Stimulated activated naive CD8-positive, alpha-beta T cell treated with anti-CD3 and anti-CD28 coated beads, Interleukin-15, amount 100 ng/mL, for 72 hours (primary cell): ENCODE measurements at places on chromosomes 1 and 21.

DNA sequence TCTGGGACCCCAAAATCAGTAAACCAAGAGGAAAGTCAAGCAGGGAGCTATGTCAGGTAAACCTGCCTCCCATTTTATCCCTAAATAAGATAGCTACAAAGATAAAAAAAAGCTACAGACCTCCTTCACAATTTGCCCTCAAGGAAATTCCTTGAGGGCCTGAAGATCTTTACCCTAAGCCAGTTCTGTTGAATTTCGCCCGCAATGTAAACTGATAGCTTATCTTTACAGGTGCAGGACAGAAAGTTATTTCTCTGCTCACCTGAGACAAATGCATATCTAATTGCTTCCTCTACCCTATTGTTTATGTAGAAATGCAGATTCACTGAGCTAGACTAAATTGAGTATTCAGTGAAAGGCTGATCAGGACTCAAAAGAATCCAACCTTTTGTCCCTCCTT, 153.4 kb upstream of the CHRM3 start:
- DNase-seq, result no peak

GRCh38 chr1:29394521-29395225, 158.4 kb downstream of the PTPRU start:
- DNase-seq, result no peak

GRCh38 chr21:38714999-38715398, 90.7 kb upstream of the ETS2 start:
- DNase-seq, result no peak

GRCh38 chr1:29397256-29397590, 160.9 kb downstream of the PTPRU start:
- DNase-seq, result no peak

DNA sequence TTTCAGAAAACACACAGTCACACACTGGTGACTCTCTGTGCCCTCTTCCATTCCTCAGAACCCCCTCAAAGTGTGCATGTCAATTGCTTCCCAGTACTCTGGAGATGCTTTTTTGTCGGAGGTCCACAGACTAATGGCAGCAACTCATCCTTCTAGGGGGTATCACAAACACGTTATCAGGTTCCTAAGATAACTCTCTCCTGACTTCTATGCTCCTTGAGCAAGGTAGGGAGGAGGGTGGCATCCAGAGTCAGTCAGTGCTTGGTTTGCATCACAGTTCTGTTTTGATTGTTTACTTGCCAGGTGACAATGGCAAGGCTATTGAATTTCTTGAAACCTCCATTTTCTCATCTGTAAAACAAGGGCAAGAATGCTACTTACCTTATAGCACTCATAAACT, 39.4 kb upstream of the DYNLT5 start:
- no peak for DNase-seq

DNA sequence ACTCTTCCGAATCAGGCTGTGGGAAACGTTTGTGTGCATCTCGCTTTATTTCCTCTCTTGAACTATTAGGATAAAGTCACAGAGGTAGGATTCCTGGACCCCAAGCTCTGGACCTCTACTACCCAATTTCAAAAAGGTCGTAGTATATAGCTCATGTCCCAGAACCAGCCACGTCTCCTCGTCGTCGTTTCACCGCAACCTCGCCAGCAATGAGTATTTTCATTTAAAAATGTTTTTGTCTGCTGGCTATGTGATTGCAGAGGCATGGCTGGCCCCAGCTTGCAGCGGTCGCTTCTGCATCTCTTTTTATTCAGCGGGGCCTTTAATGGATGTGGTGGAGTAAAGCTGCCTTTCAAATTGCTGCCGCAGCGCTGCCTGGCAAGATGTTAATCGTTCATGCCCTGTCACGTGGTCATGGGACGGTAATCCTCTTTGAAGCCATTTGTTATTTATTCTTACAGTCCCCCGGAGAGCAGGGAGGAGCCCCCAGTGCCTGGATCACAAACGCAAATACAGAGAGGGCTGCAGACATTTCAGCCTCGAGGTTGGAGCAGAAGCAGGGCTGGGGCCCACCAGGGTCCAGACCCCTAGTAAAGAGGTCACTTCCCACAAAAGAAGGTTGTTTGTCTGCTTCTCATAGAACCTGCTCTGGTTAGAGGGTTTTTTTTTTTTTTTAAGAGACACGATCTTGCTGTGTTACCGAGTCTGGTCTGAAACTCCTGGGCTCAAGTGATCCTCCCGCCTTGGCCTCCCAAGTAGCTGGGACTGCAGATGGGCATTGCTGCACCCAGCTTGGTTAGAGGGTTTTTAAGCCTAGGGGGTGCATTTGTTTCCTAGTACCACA, 11.6 kb upstream of the NPHP4 start:
- no peak for DNase-seq

- no peak for DNase-seq
Measured at GRCh38 chr1:230681599-230681998, 32.3 kb downstream of the AGT start.

GRCh38 chr1:40699787-40700186, 8.3 kb downstream of the NFYC start:
- no peak for DNase-seq

DNA sequence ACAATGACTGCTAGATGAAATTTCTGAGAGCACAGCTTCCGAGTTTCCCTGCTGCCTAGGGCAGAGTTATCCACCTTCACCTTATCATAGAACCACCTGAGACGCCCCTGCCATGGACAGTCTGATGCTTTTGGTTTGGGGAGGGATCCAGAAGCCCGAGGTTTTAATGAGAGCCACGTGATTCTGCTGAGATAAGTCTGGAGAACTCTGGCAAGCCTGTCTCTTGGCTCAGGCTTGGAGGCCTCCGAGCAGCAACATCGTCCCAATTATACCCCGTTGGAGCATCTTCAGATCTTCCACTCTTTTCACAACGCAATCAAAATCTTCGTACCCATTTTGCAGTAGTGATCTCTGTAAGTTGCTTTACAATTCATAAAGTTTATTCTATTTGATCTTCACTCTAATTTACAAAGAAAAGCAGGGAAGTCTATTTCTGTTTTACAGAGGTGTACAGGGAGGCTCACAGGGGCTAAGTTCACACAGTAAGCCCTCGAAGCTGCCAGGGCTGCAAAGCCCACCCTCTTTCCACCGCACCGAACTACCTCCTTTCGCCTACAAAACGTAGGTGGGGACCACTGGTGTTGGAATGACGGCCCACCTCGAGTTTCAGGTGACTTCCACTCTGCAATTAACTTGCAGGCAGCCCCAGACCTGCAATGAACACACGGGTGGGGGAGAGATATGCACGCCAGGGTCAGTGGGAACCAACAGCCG, 513 bp upstream of the HHAT start:
- no peak for DNase-seq

DNA sequence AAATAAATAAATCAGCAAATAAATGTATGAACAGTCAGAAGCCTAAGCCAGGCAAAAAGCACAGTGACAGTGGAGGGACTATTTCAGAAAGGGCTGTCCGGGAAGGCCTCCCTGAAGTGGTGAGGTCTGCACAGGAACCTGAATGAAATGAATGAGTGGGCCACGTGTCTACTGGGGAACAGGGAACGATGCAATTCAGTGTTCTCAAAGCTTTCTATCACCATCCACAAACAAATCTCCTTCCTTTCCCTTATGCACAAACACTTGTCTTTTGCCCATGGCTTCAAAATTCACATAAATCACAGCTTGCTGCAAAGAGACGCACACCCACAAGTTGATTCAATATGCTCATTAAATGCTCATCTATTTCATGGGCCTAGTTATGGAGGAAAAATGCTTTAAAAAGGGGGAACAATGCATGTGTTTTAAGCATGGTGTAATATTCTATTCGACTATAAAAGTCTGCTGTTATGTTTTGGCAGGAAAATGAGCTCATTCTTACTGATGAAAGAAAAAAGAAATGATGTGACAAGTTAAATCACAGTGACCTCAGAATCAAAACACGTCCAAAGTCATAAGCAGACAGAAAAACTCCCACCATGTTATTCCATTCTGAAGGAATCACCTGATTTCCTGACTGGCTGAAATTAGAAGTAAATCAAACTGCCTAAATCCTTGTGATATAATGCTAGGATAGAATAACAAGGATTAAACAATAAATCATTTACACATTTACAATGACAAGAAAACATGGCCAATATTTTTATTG, 21.6 kb downstream of the URB1 start:
- DNase-seq, result no peak

DNA sequence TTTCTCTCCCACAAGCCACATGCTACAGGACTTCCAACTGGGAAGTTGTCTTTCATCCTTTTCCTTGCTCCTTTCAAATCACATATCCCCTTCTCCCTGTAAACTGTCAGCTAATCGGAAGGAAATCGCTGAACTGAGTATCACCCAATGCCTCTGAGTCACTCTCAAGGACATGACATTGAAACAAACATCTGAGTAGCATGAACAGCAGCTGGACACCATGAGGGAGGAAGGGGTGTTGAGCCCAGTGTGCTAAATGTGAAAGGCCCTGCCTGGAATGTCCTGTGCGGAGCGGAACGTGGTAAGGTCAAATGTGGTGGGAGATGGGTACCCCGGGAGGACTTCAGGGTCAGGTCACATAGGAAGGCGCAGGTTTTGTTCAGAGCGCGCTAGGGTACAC, at the start of gene OR2AJ1:
TSS of gene OR2AJ1 (plus strand) at position 22 of the 400 bp plus-strand sequence. CDS start 8,880 bp downstream, outside the sequence.
- DNase-seq, result no peak

GRCh38 chr1:226714148-226714547, 24.9 kb downstream of the ITPKB start:
- DNase-seq, result no peak

GRCh38 chr21:18285379-18285778, 40.7 kb downstream of the CHODL start:
- DNase-seq, result no peak

DNA sequence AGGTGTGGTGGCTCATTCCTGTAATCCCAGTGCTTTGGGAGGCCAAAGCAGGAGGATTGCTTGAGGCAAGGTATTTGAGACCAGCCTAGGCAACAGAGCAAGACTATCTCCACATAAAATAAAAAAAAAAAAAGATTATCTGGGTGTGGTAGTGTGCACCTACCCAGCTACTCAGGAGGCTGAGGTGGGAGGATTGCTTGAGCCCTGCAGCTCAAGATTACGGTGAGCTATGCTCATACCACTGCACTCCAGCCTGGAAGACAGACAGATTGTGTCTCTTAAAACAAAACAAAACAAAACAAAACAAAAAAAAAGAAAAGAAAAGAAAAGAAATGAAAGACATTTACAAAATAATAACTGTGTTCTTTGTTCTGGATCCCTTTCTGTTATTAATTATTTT, 6.1 kb upstream of the TLCD4 start:
- DNase-seq, result no peak

- no peak for DNase-seq
Measured at GRCh38 chr1:117181630-117182041, 29.1 kb downstream of the VTCN1 start.

DNA sequence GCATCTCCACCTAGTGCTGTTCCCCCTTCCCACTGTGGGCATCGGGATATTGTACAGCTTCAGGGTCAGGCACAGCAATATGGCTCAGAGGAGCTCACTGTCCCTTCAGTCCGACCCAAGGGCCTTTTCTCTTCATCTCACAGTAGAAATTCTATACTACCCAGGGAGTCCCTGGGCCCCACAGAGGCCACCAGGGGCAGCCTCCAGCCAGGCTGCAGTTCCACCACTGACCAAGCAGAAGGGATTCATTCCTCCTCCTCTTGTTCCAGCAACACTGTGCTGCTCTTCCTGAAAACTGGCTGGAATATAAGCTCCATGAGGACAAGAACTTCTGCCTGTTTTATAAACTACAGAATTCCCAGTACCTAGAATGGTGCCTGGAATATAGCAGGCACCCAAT, 70.5 kb downstream of the CD34 start:
- DNase-seq, result no peak

GRCh38 chr1:210817385-210818275, 316.3 kb downstream of the KCNH1 start:
- DNase-seq, result no peak

DNA sequence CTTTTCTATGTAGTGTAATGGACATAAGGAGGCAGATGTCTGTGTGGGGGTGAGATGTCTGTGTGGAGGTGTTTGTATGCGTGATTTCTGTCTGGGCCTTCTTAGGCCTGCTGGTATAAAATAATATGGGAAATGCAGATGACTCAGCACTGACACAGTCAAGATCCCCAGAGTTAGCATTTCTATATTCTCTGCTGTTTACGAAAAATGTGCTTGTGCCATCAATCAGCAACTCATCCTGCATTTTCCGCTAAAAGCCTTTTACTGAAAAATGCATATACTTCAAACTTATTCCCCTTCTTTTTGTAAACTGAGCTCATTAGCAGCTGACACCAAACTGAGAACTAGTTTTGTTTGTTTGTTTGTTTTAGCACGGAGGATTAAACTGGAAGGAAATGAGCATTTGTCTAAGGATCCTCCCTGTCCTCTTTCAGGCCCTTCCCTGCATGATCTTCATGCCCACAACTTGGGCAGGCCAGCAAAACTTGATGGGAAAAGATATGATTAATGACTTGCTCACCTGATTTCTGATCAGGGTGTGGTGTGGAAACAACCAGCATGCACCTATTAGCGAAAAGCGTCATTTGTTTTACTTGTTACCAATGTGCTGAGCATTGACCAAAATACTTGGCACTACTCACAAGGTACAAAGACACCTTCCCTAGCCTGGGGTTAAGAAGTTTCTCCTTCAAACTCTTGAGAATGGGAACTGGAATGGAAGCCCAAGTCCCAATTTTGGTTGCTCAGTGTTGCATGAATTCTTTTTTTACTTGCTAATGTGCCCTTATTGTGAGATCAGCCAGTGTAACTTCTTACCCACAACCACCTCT, 77.4 kb downstream of the NDUFS5 start:
- no peak for DNase-seq

DNA sequence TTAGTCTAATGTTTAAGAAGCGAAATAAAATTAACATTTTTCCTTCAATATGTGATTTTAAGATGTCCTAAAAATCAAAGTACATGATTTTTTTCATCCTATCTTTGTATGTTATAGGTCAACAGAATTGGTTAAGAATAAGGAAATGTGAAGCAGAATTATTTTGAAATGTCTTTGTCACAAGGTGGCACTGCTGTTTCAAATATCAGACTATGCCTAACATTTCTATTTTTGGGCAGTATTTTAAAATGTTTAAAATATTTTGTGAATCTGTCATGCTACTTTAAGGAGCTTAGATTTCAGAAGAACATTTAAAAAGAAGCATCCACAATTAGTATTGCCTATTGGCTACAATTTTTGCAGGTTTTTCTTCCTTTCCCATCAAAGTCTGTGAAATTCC, 38.7 kb downstream of the AMY1C start:
- no peak for DNase-seq

DNA sequence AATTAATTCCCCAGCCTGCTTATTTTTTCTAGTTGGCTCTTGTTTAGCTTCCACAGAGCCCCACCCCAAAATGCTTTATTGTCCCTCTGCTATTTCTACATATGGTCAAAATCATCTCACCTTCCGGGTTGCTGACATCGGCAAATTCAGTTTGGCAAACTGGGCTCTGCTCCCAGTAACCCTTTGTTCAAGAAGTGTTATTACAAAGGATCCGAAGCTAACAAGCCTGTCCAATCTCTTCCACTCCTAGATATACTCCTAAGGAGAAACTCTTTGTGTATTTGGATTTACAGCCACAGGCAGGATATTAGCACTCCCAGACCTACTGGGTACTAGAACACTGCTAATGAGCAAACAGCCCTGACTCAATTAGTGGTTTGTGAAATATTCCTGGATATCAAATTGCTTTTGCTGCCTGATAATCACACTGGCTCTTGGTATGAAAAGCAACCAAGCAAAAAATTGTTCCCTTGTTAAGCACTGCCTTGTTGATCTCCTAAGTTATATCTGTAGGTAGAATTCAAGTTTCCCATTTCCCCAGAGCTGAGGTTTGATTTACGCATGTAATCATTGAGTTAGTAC, 4.0 kb downstream of the JUN start:
- DNase-seq, result no peak

- no peak for DNase-seq
Measured at GRCh38 chr1:110059133-110059863, 11.2 kb downstream of the ALX3 start.
